ENCODE measurements at places on chromosomes 1 and 21.

- DNase-seq, result no peak
These were observed 124.0 kb downstream of the BRINP3 start for GRCh38 chr1:190353538-190354101.

DNA sequence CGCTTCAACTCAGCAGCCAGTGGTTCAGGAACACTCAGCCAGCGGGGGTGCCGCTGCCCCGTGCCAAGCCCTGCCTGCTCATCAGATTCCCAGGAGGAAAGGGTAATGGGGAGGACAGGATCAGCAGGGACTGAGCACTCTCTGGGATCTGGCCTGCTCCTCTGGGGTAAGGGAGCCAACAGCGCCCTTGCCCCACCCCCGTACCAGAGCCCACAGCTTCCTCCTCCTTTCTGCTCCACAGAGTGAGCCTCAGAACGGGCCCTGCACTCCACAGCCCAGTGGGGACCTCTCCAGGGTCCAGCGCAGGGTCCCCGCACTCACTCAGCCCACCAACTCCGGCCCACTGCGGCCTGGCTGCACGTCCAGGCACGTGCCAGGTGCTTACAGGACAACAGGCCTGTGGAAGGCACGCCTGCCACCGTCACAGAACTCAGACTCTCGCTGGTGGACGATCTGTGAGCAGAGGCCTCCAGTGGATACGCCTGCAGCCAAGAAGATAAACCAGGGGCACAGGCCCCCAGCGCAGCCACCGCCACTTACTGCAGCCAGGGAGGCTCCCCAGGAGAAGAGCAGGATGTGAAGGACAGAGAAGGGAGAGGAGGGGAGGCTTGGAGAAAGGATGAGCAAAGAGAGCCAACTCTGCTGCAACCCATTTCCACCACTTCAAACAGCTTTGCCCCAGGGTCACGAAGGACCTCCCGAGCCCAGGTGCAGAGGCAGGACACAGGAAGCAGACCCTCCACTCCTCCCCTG, 2.1 kb downstream of the MEGF6 start:
- DNase-seq, result no peak

- DNase-seq, result no peak
These were observed 670 bp downstream of the CLSTN1 start for GRCh38 chr1:9822897-9823692.

GRCh38 chr1:1374589-1374928, 448 bp downstream of the AURKAIP1 start:
- DNase-seq, result no peak

DNA sequence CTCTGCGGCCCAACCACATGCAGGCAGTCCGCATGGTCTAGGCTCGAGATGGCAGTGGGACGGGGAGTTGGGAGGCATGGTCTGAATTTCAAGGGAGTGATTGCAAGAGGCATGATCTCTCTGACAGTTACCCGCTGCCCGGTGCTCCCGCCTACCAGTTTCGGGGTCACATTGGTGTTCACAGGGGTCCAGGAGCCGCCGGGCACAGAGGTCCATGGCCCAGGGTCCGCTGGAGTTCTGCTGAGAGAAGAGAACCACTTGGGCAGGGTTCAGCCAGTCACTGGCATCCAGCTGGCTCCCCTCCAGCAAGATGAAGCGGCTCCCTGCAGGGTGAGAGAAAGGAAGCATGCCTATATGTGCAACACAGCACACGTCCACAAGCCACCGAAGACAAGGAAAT, 141.3 kb downstream of the ASTN1 start:
- no peak for DNase-seq

DNA sequence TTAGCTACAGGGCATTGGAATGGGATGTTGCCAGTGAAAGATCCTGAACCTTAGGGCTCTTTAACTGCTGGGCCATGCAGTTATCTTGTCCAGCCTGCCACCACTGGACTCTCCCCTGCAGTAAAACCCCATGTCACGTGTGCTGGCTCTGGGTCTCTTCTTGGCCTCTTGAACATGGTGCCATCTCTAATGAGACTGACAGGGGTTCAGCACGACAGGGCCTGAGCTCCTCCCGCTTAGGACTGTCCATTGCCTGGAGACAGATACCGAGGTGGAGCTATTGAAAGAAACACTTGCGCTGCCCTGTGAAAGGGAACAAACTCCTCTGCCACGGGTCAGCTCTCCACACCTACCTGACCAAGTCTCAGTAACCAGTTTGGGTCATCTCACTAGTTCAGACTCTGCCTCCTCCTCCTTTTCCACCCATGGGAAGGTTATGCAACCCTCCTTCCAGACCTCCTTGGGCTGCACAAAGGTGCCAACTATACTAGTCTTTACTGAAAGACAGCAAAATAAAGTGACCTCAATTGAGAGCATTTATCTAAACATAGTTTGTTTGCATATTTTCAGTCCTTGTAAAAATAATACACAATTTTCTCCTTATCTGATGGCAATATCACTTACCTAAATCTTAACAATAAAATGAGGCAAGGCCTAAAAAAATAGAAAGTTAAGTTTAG, 66.0 kb downstream of the GNG12 start:
- no peak for DNase-seq
